Memory B cell (primary cell): ENCODE measurements at places on chromosomes 7 and 10.

GRCh38 chr10:127347202-127347959, 151.0 kb upstream of the INSYN2A start:
- no peak for DNase-seq

DNA sequence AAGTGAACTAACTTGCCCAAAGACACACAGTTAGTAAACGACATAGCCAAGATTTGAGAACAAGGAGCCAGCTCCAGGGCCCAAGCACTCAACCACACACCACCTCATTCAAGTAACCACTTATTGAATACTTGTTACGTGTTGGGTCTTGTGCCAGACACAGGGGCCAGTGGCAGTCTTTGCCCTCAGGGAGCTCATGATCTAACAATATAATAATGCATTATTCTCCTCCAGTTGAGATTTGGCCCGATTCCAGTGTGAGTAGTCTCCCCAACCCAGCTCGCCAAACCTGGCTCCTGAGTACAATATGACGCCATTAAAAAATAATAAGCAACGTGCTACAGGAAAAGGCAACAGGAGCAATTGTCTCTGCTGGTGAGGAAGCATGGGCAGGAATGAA, 14.4 kb upstream of the STK17A start:
- no peak for DNase-seq

GRCh38 chr10:54961040-54961439, 160.0 kb upstream of the PCDH15 start:
- no peak for DNase-seq

GRCh38 chr10:88196291-88196690, 332.9 kb downstream of the PTEN start:
- DNase-seq: no peak

DNA sequence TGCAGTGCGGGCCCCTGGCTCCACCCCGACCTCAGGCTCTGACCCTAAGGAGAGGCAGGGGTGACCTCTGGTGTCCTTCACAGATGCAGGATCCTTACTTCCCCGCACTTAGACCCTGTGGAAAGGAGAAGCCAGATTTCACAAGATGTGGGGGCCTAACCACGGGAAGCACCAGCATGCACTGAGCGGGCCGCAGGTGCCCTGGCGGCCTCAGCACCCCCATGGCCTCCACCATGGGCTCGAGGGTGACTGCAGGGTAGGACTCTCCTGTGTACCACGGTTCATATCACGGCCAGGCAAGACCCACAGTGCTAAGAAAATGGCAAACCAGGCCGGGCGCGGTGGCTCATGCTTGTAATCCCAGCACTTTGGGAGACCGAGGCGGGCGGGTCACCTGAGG, 410.0 kb upstream of the FOXK1 start:
- no peak for DNase-seq

DNA sequence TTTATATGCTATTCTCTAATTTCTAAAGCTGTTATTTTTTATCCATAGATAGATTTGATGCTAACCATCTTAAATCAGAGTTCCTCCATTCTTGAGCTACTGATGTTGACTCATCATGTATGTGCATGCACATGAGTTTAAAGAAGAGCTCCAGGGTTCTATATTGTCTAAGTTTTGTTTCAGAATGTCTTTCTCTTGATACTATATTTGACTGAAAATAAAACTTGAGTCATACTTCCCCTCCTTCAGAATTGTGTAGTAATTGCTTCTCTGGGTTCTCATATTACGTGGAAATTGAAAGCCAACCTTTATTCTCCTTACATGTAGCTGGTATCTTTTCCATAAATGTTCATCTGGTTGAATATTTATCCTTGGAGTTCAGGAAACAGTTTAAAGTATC, 89.4 kb downstream of the LRRTM3 start:
- DNase-seq: no peak

DNA sequence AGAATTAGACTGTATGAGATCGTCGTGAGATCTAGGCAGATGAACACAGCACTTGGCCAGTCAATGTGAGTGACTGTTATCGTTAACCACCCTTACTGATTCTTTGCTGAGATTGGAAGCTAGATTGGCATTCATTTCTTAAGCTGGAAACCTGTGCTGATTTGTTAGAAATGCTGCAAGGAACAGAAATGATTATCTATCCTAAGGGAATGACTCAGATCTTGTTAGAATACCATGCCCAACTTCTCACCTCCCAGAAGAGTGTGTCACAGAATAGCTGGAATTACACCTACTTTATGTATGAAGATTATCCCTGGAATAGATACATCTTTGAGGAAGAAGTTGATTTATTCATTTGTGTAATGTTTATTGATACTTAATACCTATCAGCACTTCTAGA, 275.2 kb downstream of the AUTS2 start:
- DNase-seq: no peak

- DNase-seq: no peak
Observed at GRCh38 chr7:12941512-12941911, 254.1 kb downstream of the ARL4A start.

DNA sequence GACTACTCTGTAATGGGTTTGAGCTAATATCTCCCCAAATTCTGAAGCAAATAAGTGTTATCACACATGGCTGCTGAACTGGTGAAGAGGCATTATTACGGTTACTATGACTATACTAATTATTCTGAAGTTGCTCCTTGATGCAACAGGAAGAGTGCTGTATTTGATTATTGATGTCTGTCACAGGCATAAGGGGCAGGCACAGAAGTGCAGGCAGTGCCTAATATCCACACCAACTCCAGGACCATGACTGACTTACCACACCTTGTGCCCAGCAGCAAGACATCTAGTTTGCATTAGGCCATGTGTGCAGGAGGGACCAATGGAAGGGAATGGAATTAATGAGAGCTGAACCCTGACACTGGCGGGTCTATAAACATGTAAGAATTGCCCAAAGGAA, 62.7 kb downstream of the AMPH start:
- no peak for DNase-seq

GRCh38 chr7:27835376-27835775, 95.4 kb downstream of the TAX1BP1 start:
- no peak for DNase-seq

- no peak for DNase-seq
Observed at GRCh38 chr10:76969366-76969948, 668.2 kb downstream of the KCNMA1 start.

DNA sequence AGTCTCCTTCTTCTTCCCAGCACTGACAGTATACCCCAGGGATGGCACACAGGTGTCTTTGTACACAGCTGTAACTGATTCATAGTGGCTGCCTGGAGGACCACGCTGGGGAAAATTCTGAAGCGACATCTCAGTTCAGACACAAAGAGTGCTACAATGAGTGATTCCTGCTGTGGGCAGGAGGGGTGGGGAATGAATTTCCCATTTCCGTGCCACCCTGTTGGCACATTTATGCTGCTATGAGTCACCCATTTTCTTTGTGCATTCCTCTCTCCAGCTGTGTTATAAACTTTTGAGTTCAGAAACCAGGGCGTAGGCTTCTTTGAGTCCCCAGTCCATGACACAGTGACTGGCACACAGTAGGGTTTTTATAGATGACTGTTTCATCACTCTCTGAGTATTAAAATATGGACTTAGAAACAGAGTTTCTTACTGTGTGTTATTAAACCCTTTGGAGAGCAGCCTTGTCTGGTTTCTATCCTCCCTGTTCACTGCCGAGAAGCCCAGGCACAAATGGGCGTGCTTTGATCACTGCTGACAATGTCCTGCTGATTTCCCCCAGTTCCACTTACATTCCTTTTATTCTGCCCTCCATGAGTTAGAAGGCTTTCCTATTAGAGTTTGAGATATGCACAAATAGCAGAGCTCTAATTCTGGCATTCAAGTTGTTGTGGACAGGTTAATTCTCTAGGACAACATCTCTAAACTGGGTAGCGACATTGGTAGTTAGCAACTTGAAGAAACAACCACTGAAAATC, 24.0 kb upstream of the NPS start:
- no peak for DNase-seq

- DNase-seq: no peak
Observed at GRCh38 chr10:72685264-72685921, 6.5 kb upstream of the MCU start.

GRCh38 chr10:110724937-110725336, 80.8 kb downstream of the RBM20 start:
- no peak for DNase-seq
